ENCODE measurements at places on chromosomes 12 and 14.

GRCh38 chr14:96249029-96249428, 7.0 kb upstream of the BDKRB1 start:
- no peak for DNase-seq

DNA sequence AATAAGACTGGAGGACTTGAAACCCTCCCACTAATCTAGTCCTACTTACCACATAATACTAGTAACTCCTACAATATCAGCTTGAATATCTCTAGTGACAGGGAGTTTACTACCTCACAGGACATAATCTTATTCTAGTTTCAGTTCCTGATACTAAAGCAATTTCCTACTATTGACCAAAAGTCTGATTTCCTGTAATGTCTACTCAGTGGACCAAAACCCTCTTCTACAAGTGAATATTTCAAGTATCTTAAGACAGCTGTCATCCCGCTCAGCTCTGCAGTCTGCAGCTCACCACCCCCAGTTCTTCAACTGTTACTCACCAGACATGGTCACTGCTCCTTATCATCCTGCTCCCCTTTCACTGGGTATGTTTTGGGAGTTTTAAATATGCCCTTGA, 70.8 kb upstream of the TMCC3 start:
- DNase-seq = no peak

DNA sequence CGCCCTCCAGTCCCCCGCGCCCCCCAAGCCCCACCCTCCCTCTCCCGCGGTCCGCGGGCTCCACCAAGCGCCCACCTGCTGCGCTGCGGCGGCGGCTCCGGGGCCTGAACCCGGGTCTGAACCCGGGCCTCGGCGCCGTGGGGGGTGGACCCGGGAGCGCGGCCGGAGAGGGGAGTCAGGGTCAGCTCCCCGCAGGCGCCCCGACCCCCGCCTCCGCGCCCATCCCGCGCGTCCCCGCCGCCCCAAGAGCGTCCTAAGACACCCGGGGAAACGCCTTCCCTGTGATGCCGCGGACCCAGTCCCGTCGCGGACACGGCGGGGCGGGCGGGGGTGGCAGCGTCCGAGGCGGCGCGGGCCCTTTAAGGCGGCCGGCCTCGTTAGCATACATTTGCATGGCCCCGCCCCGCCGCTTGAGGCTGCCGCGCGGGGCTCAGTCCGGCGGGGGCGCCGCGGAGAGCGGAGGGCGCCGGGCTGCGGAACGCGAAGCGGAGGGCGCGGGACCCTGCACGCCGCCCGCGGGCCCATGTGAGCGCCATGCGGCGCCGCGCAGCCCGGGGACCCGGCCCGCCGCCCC, at the start of gene MMP17:
MMP17 (plus strand) TSS at position 433 of the 574 bp plus-strand sequence; CDS start at position 535, 102 bp downstream.
- no peak for DNase-seq

DNA sequence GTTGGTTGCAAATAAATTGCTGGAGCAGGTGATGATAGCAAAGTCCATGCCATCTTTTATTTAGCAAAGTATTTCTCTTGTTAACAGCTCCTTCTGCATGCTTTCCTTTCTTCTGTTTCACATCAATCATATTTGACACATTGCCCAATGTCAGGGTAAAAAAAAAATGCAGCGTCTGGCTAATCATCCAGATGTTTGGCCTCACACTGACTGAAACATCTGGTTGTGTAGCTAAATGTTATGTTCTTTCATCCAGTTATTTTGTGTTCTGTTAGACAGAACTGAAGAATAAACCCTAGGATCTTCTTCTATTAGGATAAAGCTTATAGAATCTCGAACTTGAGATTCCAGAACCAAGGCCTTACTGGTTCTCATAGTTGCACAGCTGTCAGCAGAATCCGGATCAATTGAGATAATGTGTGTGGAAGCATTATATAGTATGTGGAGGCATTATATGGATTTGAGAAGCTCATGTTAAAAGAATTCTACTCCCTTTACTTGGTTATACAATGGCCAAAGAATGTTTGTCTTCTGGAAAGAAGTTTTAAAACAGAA, 859.2 kb downstream of the DIO2 start:
- no peak for DNase-seq

DNA sequence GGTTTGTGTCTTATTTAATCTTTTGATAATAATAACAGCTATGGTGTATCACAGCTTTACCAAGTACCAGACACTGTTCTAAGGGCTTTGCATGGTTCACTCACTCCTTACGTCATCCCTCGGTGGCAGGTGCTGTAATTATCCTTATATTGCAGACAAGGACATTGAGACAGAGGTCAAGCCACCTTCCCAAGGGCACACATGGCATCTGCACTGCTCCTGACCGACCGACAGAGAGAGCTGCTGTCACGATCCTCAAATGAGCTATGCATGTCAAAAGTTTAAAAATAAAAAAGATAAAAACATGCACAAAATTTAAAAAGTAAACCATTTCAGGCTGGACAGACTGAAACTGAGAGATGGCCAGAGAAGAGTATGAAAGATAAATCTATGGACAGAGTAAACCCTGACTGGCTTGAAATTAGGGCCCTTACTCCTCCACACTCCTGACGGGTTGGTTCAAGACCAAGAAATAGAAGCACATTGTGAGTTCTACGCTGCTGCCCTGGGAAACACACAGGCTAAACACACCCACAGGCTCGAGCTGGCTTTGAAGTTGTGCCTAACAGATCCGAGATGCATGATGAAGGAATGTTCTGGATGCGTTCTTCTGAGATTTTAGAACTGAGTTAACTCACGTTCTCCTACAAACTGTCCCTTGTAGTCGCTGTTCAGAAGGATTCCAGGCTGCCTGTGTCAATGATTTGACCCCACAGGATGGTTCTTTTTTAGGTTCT, 268.7 kb downstream of the ZFP36L1 start:
- no peak for DNase-seq

DNA sequence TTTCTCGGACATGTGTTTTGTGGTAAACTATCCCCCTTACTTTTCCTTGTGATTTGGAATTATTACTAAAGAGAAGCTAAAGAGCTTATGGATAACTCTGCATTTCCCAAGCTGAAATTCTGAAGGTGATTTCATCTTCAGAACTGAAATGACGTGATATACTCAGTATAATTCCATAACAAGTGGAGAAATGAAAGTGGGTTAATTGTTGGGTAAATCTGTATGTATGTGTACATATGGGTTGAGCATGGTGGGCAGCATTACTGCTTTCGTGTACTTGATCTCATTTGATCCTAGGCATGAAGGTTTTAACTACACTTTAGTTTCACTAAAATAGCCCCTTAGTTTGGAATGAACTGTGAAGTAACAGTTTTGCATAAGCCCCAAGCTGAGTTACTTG, 4.1 kb downstream of the YY1 start:
- DNase-seq = no peak

GRCh38 chr12:103529306-103529705, 33.5 kb upstream of the C12orf42 start:
- DNase-seq = peak; percentile 40

DNA sequence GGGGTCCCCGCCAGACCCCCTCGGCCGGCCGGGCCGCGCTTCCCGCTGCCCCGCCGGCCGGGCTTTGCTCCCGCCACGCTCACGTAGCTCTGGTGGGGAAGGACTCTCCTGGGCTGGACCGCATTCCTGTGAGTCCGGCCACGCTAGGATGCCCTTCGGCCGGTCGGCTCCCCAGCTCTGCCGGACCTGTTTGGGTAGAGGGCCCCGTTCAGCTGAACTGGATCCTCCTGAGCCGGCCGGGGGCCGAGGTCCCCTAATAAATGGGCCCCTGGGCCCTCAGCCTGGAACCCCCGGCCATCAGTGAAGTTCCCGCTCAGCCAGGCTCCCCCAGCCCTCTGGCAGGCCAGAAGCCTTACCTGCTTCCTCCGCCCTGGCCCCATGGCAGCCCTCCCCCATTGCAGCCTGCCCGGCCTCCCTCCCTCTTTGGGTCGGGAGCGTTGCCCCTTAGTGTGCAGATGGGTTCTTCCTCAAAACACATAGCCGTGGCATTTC, 593 bp downstream of the UNC119B start:
- DNase-seq = no peak

DNA sequence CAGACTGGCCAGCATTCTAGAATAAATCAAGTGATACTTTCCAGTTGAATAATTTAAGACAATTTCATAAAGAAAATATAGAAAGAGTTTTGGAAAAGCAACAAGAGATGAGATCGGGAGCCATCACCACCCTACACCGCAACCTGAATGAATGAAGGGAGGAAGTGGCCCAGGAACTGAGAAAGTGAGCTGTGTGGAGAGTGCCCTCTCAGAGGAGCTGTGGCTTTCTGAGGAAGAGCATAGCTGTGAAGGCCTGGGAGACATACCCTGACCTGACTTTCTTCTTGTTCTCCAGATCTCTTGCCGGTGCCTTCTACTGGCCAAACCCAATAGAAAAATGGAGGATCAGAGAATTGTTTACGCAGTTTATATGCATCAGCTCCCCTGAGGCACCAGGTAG, 79.3 kb upstream of the TSPAN8 start:
- no peak for DNase-seq

DNA sequence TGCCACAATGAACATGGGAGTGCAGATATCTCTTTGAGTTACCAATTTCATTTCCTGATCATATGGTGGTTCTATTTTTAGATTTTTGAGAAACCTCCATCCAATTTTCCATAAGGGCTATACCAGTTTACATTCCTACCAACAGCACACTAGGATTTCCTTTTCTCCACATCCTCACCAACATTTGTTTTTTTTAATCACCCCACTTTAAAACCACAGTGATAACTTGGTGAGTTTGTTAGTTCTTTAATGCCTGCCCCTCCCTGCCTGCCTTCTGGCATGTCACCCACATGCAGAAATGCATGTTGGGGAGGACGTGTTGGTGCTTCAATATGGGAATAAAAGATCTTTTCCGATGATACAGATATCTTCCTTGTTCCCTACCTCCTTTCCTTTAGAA, 167.9 kb downstream of the CAND1 start:
- no peak for DNase-seq

DNA sequence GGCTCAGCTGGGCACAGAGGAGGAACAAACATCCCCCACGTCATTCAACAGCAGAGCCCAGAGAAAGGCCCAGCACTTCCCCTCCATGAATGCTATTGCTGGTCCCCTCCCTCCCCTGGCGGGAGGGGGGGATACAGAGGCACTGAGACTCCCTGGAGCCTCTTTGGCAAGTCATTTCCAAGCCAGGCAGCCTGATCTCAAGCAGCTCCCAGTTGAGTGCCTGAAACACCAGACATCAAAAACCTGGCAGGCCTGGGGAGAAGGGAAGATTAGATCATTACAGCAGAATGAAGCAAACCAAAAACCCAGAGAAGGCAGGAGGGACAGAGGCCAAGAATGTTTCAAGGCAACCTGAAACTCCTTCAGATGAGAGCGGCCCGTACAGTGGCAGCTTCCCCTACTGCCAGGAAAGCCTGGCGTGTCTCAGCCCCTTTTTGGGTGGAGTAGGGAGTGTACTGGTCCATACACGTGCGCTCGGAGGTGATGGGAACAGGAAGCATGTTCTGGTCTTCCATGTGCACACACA, 92.1 kb downstream of the LRRC74A start:
- DNase-seq = peak; percentile 80

DNA sequence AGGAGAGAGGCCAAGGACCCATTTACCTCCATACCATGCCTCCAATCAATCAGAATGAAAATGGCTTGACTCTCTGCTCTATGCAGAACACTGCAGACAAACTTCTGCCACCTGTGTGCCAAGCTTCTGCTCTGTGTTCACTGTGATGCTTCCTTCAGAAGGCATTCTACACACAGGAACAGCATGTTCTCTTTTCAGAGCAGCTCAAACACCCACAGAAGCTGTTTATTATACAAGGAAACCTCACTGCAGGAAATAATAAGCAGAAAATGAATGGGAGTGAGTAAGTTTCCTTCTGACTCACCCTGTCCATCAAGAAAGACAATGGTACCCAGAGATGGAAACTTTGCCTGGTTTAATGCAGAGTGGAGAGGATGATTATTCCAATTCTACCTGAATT, 2.4 kb upstream of the ESR2 start:
- DNase-seq = peak; percentile 35

GRCh38 chr12:132579744-132580143, 30.6 kb downstream of the LRCOL1 start:
- DNase-seq = no peak

DNA sequence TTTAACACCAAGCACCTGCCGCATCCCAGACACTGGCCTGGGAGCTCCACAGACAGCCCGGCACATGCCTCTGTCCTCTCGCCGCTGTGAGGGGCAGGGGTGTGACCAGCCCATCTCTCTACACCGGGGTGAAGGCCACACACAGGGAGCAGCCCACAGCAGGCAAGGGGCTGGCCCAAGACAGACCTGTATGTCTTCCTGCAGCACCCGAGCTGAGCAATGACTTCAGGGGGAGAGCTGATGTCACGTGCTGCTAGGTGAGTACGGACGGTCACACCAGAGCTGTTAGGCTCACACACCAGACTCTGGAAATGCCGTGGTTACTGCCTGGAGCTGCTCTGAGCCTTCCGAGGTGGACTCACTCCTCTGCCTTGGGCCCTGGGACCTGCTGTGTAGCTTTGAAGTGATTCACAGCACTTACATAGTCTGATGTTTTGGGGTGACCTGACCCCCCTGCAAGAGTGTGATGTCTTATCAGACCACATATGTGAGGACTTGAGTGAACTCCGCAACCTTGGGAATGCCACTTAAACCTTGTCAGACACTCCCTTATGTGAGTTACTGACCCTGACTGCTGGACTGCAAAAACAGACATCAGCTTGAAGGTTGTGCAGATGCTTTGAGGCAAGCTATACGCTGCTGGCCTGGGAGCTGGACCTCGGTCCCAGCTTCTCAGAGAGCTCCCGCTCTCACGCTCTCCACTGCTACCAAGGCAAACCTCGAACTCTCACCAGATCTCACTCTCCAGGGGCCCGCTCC, 1.8 kb downstream of the XRCC3 start:
- no peak for DNase-seq

- DNase-seq = peak; percentile 35
Measured at GRCh38 chr12:13471471-13471870, 274.9 kb downstream of the EMP1 start.
